ENCODE measurements at places on chromosomes 13 and 19.

DNA sequence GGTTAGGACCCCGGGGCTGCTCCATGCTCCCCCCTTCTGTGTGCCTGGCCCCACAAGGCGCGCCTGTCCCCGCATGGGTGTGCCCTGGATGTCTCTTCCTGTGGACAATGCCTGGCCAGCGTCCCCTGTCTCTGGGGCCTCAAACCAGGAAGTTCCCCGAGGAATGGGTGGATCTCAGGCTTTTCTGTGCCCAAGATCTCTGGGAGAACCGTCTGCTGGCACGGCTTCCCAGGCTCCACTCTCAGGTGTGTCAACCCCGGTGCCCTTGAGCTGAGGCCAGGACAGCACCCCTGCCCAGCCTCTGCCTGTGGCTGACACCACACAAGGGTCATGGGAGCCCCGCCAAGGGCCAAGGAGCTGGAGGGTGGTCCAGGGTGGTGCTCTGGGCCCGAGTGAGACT, 15.7 kb downstream of the ZNF444 start:
- DNase-seq = no peak

DNA sequence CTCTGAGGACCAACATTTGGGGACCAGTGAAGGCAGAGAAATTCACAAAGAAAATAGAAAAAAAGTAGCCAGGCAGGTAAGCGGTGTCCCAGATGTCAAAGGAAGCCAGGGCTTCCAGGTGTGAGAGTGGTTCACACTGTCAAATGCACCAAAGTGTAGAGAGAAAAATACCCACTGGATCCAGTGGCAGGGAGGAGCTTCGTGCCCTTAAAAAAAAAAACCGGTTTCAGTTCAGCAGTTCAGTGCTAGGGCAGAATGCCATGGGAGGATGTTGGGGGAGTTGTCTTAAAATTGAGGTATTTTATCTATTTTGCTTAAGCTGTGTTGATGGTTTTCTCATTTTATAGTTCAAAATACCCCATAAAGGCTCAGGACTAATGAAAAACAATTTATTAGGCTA, 47.8 kb upstream of the C1QTNF9 start:
- DNase-seq = no peak

GRCh38 chr19:1796395-1797142, 15.5 kb downstream of the ATP8B3 start:
- DNase-seq = no peak

DNA sequence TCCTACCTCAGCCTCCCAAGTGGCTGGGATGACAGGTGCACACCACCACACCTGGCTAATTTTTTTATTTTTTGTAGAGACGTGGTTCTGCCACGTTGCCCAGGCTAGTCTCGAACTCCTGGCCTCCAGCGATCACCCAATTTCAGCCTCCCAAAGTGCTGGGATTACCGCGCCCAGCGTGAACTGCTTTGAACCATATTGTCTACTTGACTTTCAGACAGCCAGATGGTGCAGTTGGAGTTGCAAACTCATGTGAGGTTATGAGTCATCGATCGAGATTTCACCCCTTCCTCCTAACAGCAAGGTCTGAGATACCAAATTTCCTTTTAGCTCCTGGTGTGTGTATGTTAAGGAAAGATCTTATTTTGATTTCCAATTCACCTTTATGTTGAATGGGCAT, 2.7 kb downstream of the SLC27A1 start:
- no peak for DNase-seq

GRCh38 chr19:29366757-29367156, 153.8 kb upstream of the UQCRFS1 start:
- no peak for DNase-seq

- no peak for DNase-seq
These were observed 12.6 kb upstream of the ERFL start for GRCh38 chr19:41940731-41941409.
